Stimulated activated CD4-positive, alpha-beta T cell treated with anti-CD3 and anti-CD28 coated beads, TNF-alpha, amount 100 ng/mL, for 24 hours (primary cell): ENCODE measurements at places on chromosomes 5 and 9.

DNA sequence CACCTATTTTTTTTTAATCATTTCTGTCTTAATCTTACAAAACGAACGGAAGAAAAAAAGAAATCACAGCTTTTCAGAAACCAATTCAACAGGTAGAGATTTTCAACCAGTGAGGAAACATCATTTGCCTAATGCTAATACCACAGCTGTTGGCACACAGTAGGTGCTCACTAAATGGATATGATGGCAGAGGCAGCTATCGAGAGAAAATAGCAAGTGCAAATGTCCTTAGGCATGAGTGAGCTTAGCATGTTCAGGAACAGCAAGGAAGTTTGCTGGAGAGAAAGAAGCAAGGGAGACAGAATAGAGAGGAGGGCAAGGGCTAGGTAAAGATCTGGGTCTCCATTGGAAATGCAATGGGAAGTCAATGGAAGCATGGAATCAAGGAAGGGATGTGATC is 49.2 kb downstream of the CEMIP2 start:
- no peak for DNase-seq

GRCh38 chr5:69242215-69242927 is 7.7 kb downstream of the CDK7 start:
- DNase-seq, result no peak

DNA sequence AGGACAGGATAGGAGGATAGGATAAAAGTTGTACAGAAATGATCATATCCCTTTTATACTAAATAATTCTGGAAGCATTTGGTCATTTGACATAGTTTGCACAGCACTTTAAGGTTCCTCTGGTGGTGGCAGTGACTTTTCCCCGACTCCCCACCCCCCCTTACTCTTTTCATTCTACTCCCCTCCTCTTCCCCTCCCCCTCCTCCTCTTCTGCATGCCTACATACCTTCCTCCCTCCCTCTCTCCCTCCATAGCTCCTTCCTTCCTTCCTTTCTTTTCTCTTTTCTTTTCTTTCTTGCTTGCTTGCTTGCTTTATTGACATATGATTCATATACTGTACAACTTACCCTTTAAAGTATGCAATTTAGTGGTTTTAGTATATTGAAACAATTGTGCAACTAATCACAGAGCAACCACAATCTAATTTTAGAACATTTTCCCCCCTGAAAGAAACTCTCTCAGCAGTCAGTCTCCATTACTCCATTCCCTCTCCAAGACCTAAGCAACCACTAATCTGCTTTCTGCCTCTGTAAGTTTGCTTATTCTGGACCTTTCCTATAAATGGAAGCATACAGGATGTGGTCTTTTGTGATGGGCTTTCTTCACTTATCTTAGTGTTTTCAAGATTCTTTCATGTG is 159.0 kb downstream of the HACD4 start:
- DNase-seq, result no peak

GRCh38 chr5:87582149-87582548 is 169.4 kb upstream of the CCNH start:
- no peak for DNase-seq

- DNase-seq, result no peak
These were observed 7.0 kb upstream of the GADD45G start for GRCh38 chr9:89597711-89598362.

- no peak for DNase-seq
These were observed 94.9 kb upstream of the DAB2 start for GRCh38 chr5:39519566-39520231.

GRCh38 chr5:154829589-154830218 is 20.7 kb downstream of the FAXDC2 start:
- no peak for DNase-seq

DNA sequence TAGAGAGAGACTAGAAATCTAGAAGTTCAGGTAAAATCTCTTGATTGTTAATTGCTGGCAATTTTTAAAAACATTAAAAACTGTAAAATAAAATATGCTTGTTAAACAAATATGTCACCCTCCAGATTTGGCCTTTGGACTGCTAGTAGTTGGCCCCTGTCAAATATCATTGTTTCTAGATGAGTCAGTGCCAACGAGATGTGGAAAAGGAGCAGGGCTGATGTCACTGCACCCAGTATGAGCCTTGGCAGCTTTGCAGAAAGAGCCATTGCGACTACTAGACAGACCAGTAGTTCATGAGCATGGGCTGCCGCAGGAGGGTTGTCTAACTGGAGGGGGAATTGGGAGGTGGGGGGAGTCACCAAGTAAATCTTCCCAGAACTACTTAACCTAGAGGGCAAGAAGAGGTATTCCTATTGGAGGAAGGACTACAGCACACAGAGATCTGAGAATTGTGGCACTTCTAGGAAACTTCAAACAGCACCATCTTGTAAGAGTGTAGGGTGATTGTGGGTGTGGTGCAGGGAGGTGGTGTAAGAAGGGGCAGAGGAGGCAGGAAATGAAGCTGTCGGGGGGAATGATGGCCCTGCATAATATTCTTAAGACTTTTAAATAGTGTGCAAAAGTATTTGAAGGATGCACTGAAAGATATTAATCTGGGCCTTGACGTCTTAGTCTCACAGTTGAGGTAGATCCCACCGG is 7.1 kb upstream of the DOCK2 start:
- no peak for DNase-seq

DNA sequence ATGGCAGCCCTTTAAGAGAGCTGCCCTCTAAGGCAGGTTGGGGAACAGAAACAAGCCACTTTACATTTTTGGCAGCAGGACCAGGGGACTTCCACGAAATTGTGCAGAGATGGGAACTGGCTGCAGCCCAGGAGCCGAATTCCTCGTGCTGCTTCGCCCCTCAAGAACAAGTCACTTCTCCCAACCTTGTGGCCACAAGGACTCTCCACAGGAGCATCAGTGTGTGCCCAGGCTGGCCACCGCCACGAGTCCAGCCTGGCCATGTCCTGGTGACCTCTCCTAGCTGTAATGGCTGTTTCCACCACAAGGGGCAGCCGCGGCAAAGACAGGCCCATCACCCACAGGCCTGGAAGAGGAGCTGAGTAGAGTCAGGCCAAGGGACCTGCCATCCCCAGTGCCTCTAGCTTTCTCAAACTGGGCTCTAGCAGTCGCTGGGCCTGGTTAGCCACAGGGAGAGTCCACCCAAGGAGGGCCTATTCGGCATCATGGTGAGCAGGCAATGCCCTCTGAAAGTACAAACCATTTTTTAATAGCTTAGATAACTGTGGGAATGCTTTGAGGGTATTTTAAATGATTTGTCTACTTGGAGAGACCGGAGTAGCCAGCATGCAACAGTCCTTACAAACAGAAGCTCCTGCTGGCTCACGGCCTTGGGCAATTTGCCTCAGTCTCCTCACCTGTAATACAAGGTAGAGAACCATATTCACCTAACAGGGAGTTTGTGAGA is 129.0 kb downstream of the COL23A1 start:
- peak; percentile 50 for DNase-seq

- DNase-seq, result no peak
These were observed 117.1 kb downstream of the DMXL1 start for GRCh38 chr5:119187776-119188529.

DNA sequence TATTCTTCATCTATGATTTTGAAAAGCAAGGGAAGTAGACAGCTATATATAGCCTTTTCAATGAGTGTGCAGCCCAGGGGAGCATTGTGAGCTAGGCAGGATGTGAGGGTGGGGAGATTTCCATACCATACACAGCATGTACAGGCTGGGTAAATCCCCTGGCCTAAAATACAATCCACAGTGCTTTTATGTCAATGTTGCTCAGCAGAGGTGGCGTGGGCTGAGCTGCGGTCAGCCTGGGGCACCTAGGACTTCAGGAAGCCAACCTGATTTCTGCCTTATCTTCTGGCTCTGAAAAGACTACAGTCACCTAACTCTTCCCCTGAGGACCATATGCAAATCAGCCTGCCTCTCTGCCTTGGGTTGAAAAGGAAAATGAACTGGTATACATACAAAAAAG is 6.3 kb upstream of the GARIN3 start:
- DNase-seq, result peak; percentile 73

GRCh38 chr5:112685931-112686330 is 51.8 kb upstream of the APC start:
- no peak for DNase-seq

DNA sequence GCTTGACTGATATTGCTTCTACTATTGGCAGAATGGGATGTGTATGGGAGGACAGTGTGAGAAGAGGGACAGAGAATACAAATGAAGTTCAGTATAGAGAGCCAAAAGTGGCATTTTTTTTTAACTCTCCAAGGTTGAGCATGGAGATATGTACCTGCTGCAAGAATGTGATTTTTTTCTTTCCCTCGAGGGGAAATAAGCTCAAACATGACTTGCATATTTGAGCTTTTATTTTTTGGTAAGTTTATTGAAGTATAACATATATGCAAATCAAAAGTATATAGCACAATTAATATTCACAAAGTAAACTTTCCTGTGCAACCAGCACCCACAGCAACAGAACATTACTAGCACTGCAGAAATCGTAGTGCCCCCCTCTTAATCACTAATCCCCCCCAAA is 285.7 kb upstream of the ADRA1B start:
- no peak for DNase-seq

DNA sequence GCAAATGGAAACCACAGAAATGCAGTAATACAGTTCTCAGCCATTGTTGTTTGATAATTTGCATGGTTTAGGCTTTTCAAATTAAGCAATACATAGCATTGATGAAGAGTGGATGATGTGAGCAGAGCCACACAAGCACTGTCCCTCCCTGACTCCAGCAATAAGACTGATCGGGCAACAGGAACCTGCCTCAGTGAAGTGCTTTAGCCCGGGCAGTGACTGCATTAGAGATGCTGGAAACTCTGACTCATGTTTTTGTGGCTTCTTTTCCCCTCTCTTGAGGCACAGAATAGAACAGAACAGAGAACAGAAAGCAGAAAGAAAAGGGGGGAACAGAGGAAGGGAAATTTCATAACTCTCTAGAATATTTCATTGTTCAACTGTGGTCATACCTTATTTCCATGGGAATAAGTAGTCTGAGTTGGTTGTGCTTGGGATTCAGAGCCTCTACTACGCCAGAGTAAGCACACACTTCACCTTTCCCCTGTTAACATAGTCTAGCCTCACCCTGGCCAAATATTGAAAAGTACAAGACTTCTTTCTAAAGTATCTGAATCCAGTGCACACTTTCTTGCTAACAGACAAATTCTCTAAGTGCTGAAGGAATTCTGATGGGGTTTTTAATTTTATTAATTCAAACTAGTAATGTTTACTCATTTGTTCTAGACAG is 164.8 kb upstream of the VCAN start:
- no peak for DNase-seq

DNA sequence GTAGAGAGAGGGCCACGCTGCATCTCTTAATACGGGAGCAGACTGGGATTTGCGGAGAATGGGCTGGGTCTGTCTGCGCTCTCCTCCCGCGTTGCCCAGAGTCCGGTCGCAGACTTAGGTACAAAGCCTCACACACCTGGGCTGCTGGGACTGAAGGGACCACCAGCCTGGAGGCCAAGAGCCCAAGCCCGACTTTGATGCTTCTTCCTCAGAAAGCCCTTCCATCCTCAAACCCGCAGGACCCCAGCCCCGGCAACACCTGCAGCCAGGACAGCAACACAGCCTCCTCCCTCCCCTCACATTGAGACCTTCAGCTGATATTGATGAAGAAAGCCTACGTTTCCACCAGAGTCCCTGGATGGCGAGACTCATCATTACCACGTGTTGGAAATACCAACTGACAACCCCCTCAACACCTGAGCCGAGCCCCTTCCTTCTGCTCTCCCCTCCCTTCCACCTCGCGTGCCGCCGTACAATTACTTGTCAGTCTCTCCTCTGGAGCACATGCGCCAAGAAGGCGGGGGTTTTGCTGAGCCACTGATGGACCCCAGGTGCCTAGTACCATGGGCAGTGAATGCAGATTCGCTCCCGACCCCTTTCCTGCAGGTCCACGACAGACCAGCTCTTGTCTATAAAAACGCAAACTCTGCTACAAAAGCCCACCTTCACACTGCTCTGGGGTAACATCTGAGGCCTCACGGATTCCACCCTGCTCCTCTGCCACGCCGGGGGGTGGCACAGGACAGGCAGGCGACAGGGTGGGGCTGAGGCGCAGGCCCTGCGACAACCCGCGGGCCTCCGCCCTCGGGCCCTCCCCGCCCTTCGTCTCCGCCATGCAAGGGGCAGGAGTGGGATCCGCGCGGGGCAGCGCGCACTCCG is 841 bp downstream of the ASB6 start:
- DNase-seq, result no peak

DNA sequence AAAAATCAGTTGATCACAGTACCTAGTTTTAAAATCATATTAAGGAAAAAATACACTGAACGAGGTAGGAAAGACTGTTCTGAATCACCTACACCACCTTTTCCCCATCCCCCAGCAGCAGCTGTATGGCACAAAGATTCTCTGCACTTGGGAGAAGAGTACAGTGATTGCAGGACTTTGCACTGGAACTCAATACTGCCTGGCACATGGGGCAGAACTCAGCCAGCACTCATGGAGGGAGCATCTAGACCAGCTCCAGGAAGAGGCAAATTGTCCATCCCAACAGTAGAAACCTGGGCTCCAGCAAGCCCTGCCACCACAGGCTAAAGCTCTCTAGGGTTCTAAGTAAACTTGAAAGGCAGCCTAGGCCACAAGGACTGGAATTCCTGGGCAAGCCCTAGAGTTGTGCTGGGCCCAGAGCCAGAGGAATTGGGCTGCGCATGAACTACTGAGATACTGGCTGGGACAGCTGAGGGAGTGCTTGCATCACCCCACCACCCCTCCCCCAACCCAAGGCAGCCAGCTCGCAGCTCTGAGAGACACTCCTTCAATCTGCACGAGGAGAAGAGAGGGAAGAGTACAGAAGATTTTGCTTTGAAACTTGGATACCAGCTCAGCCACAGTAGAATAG is 654.4 kb upstream of the CDH6 start:
- DNase-seq, result no peak

- peak; percentile 55 for DNase-seq
These were observed 16.7 kb downstream of the FGD3 start for GRCh38 chr9:92963831-92964606.

GRCh38 chr9:84950879-84951811 is 281.6 kb downstream of the NTRK2 start:
- no peak for DNase-seq

DNA sequence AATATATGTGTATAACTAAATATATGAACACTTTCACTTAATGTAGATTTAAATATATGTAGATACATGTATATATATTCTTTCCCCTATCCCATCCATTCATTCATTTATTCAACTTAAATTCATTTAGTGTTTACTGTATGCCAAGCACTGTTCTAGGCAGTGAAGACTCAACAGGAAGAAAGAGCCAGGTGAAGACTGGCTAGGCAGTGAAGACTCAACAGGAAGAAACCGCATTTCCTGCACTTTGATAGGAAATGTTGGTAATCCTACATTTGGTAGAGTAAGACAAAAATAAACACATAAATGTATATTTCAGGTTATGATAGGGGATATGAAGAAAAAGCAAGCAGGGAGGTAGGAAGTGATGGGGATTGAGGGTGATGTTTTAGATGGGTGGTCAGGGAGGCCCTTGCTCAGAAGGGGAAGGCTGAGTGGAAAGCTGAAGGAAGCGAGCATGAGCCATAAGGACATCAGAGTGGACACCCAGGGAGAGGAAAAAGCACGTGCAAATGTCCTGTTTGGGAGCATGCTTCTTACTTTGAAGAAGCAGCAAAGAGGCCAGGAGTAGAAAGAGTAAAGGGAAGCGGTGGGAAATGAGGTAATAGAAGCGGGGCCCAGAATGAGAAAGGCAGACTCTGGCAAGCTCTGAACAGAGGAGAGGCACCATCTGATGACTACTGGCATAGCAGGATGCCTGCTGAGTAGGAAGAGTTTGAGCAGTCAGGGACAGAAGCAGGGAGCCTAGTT is 227.8 kb upstream of the MAP3K1 start:
- DNase-seq, result no peak

GRCh38 chr9:136538599-136539426 is 7.0 kb downstream of the NOTCH1 start:
- DNase-seq, result peak; percentile 79
